A549 treated with GW870086 at 1 μM for 4 hours (cell line): ENCODE measurements at places on chromosomes 12 and 14. TPM values are rescaled to one million over a fixed set of nuclear protein-coding genes. Genes with fewer than 3 reads are reported as not detected.

The KLRC4 gene
- total RNA-seq, result not detected in 5 replicates

The CCDC38 gene
- 0.07 to 0.16 TPM (median 0.11 TPM) in 4 of 5 replicates, not detected in the other for total RNA-seq

The SMIM41 gene
- total RNA-seq, result not detected in 5 replicates

The APOLD1 gene
- 0.12 to 0.36 TPM (median 0.17 TPM) in 5 replicates for total RNA-seq

The IL26 gene
- total RNA-seq, result not detected in 5 replicates

The RD3L gene
- total RNA-seq, result not detected in 5 replicates

The CEP128 gene
- total RNA-seq, result 4.8 to 6.0 TPM (median 5.2 TPM) in 5 replicates

The FAM90A1 gene
- 0.10 to 0.11 TPM (median 0.10 TPM) in 3 of 5 replicates, not detected in the others for total RNA-seq

The TEX22 gene
- total RNA-seq, result 0.14 to 0.52 TPM (median 0.23 TPM) in 4 of 5 replicates, not detected in the other

The IQSEC3 gene
- total RNA-seq, result 0.01 to 0.02 TPM in 2 of 5 replicates, not detected in the others

The KHNYN gene
- 23.4 to 28.8 TPM (median 27.6 TPM) in 5 replicates for total RNA-seq

The OR11H6 gene
- total RNA-seq, result not detected in 5 replicates

The C12orf54 gene
- not detected in 5 replicates for total RNA-seq

The ANKRD33 gene
- not detected in 5 replicates for total RNA-seq

The MGAT4C gene
- 0.06 TPM in 2 of 5 replicates, not detected in the others for total RNA-seq

The IL23A gene
- 0.21 to 0.70 TPM (median 0.49 TPM) in 4 of 5 replicates, not detected in the other for total RNA-seq

The ANAPC5 gene
- total RNA-seq, result 88.6 to 95.4 TPM (median 90.2 TPM) in 5 replicates

The PLEKHD1 gene
- 0.03 to 0.07 TPM (median 0.03 TPM) in 3 of 5 replicates, not detected in the others for total RNA-seq

The RAD51B gene
- 3.5 to 5.4 TPM (median 4.3 TPM) in 5 replicates for total RNA-seq

The SLC22A17 gene
- 6.3 to 7.7 TPM (median 6.6 TPM) in 5 replicates for total RNA-seq

The NT5DC3 gene
- 9.8 to 11.1 TPM (median 10.8 TPM) in 5 replicates for total RNA-seq

The CPM gene
- 4.1 to 6.3 TPM (median 5.5 TPM) in 5 replicates for total RNA-seq

The SCN8A gene
- 1.2 to 1.7 TPM (median 1.5 TPM) in 5 replicates for total RNA-seq

The TRIM9 gene
- total RNA-seq, result 11.0 to 16.4 TPM (median 15.6 TPM) in 5 replicates
